NCI-H1694 (cell line): ENCODE measurements at places on chromosomes 1 and 21.

DNA sequence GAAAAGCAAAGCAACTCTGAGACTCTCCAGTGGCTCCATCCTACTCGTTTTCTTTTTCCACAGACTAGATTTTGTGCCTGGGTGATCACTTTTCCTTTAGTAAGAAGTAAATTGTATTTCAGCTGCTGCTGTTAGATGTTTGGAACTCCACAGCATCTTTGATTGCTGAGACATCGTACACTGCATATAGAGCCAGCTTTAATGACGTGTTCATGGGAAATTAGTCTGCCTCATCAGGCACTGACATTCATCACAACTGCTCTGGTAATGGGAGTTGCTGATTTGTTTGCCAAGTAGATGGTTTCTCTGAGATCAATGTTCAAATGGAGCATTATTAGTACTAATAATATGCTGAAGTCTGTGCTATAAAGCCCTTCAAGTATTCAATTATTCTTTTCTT is 573.8 kb upstream of the NR5A2 start:
- DNase-seq, result no peak

DNA sequence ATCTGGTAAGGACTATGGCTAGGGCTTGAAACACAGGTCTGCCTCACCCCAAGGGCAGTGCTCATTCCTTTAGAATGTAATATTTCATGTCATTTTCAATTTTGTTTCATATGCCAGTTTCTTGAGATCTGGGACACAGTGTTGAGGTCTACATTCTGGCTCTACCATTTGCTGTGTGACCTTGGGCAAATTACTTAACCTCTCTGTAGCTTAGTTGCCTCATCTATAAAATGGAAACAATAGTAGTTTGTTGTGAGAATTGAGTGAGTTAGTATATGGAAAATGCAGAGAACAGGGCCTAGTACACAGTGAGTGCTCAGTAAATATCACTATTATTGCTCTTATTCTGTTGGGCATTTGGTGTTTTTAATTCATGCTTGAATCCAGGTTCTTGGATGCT is 84.4 kb downstream of the WDR3 start:
- no peak for DNase-seq

DNA sequence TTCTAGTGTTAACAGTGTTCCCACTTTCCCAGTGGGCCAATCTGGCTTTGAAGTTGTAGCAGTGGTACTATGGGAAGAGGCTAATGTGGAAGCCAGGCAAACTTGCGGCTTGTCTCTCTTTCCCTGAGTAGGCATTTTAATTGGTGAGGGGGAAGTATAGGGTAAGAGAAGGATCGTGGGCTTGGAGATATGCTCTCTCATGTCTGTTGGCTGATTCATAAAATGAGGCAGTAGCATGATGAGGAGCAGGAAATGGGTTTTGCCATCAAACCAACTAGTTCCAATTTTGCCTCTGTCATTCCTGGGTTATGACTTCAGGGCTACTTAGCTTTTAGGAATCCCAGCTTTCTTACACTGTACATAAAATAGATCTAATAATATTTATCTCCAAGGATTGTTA is 12.1 kb downstream of the C8A start:
- no peak for DNase-seq

DNA sequence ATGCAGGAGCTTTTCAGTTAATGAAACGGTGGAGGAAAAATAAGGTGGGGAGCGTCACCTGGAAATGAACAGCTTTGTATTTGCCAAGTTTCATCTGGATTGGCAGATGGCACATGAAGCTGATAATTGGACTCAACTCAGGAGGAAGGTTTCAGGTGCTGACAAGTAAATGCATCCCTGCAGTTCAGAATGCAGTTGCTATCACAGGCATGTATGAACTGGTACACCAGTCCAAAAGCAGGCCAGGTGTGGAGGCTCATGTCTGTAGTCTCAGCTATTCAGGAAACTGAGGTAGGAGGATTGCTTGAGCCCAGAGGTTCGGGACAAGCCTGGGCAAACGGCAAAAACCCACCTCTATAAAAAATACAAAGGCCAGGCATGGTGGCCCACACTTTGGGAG is 15.5 kb downstream of the DEGS1 start:
- DNase-seq, result no peak

GRCh38 chr1:84348759-84349158 is 47.3 kb downstream of the SAMD13 start:
- DNase-seq, result no peak

GRCh38 chr1:238790882-238791281 is 595.5 kb upstream of the CHRM3 start:
- DNase-seq, result no peak

- peak; percentile 24 for DNase-seq
These were observed 60.5 kb downstream of the ERI3 start for GRCh38 chr1:44294588-44295007.
